ENCODE measurements at places on chromosomes 1 and 21. TPM values are rescaled to one million over a fixed set of nuclear protein-coding genes. Genes with fewer than 3 reads are reported as not detected.
A peak's percentile ranks its signal among the peaks of the same experiment; 100 is the strongest.

GRCh38 chr1:233500106-233500505, 113.8 kb upstream of the KCNK1 start:
- DNase-seq = no peak
- H3K36me3 ChIP-seq = no peaks in the 10 kb centered on the region
- H3K27ac ChIP-seq = no peak overlapping the region
- H3K4me3 ChIP-seq = no peak overlapping the region

GRCh38 chr1:145922266-145922665, 3.7 kb upstream of the PEX11B start:
- H3K27me3 ChIP-seq = no peaks in the 10 kb centered on the region
- H3K36me3 ChIP-seq = peaks cover 16% of the 10 kb centered on the region
- no peak overlapping the region for H3K4me3 ChIP-seq
- peaks cover 26% of the 10 kb centered on the region for H3K4me1 ChIP-seq
- no peak overlapping the region for H3K27ac ChIP-seq

DNA sequence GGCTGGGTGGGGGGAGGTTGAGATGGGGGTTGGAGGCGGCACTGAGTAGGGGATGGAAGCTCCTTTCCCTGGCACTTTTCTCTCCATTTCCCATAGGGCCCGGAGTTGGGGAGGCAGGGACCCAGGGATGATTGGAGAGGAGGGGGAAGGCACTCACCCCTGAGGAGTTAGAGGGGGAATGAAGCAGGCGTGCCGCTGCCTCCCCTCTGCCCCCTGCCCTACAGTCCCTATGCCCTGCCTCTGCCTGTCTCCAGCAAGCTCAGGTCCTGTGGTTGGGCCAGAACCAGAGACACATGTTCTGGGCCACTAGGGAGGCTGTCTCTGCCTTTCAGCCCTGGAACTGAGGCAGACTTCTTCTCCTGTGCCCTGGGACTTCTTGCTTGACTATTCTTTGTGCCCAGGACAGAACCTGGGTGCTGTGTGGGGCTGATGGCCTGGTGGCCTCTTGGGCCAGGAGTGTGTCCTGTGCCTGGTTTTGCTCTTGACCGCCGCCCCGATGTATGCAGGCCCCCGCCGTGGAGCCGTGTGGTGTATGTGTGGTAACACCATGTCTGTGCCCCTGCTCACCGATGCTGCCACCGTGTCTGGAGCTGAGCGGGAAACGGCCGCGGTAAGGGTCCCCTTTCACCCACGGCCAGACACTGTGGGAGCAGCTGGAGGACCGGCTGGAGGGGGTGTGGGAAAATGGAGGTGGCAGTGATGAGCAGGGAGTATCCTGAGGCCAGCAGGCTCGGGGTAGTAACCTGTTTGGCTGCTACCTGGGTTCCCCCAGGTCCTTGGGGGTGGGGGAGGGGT, 1.4 kb downstream of the LYPLA2 start:
- peak; percentile 93 for DNase-seq
- H3K27me3 ChIP-seq = no peaks in the 10 kb centered on the region
- peaks cover 32% of the 10 kb centered on the region for H3K36me3 ChIP-seq
- H3K4me1 ChIP-seq = peaks cover 21% of the 10 kb centered on the region

DNA sequence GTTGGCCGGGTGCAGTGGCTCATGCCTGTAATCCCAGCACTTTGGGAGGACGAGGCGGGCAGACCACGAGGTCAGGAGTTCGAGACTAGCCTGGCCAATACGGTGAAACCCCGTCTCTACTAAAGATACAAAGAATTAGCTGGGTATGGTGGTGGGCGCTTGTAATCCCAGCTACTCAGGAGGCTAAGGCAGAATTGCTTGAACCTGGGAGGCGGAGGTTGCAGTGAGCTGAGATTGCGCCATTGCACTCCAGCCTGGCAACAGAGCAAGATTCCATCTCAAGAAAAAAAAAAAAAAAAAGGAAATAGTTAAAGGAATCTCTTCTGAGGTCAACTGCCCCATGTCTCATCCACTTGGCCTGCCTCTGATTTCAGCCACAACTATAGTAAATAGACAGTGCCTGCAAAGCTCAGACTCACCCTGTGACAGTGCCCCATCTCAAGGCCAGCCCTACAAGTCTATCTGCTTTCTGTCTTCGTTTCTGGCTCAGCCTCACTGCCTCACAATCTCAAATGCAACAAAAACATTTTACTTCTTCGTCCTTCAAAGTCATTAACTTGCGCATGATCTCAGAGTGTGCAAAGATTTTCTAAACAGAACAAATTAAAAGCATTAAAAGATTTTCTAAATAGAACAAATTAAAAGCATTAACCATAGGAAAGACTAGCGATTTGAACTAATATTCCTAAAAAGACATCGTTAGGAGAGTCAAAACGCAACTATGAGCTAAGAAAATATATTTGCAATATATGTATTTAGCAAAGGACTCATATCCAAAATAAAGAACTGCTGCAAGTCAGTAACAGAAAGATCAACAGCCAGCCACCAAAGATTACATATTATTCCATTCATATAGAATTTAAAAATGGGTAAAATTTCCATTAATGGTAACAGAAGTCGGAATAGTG, 65.0 kb upstream of the PRDX6 start:
- H3K4me3 ChIP-seq = no peak overlapping the region
- peak; percentile 86 for DNase-seq
- no peak overlapping the region for H3K27ac ChIP-seq
- H3K4me1 ChIP-seq = peaks cover 27% of the 10 kb centered on the region
- H3K27me3 ChIP-seq = no peaks in the 10 kb centered on the region

DNA sequence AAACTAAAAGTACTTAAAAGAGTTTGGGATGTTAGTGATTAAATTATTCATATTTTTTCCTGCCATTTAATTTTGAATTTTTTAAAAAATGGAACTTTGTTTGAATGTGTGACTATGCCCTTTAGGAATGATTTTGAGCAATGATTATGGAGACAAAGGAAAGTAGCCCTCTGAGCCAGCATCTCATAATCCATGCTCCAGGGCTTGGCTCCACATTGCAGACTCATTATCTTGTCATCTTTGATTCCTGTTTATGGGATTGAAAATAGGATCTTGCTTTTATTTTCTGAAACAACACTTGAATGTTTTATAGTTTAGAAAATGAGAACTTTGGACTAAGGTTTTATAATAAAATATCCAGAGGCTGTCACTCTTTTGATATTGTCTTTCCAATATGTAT, 14.5 kb downstream of the AXDND1 start:
- peaks cover 3% of the 10 kb centered on the region for H3K27me3 ChIP-seq
- no peak overlapping the region for H3K27ac ChIP-seq
- H3K36me3 ChIP-seq = no peaks in the 10 kb centered on the region
- H3K4me3 ChIP-seq = no peak overlapping the region
- H3K4me1 ChIP-seq = no peaks in the 10 kb centered on the region
- no peak for DNase-seq

DNA sequence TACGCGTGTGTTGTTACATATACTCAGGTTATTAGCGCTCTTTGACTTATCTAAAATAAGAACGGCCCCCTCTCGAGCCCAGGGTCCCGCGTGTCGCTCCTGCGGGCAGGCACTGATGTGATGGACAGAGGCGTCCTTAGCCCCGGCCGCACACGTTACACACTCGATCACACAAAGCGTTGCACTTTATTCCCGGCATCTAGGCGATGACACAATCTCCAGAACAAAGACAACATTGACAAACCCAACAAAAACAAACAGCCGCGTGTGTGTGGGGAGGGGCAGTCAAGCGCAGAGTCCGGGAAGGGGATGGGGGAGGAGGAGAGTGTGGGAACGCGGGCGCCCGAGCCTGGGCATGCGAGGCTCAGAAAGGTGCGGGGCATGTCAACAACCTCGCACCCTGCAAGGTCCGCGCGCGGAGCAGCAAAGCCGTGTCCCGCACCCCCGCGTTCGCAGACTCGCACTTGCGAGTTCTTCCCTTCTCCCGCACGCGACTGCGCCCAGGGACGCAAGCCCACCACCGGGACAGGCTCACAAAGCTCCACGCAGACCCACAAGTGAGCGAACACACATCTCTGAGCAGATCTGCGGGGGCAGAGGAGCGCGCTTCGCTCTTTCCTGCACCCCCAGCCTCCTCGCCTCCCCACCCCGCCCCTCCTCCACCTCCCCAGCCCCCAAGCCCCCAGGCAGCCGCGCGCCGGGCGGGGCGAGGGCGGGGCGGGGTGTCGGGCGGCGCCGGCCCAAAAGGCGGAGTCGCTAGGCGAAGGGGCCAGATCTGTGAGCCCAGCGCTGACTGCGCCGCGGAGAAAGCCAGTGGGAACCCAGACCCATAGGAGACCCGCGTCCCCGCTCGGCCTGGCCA, at the start of gene EFNA1:
Gene EFNA1, plus strand, starts transcription at position 772 of the 862 bp plus-strand sequence. CDS start 102 bp downstream, outside the sequence.
- H3K27ac ChIP-seq = no peak within 1 kb of the TSS
- peak; percentile 79 for DNase-seq
- peaks cover 13% of the 10 kb centered on the region for H3K4me1 ChIP-seq
- no peaks in the 10 kb centered on the region for H3K36me3 ChIP-seq

- H3K4me1 ChIP-seq = peaks cover 30% of the 10 kb centered on the region
- H3K27me3 ChIP-seq = no peaks in the 10 kb centered on the region
- no peaks in the 10 kb centered on the region for H3K36me3 ChIP-seq
- DNase-seq = peak; percentile 87
Measured at GRCh38 chr1:20058531-20058930, 11.5 kb upstream of the PLA2G5 start.

DNA sequence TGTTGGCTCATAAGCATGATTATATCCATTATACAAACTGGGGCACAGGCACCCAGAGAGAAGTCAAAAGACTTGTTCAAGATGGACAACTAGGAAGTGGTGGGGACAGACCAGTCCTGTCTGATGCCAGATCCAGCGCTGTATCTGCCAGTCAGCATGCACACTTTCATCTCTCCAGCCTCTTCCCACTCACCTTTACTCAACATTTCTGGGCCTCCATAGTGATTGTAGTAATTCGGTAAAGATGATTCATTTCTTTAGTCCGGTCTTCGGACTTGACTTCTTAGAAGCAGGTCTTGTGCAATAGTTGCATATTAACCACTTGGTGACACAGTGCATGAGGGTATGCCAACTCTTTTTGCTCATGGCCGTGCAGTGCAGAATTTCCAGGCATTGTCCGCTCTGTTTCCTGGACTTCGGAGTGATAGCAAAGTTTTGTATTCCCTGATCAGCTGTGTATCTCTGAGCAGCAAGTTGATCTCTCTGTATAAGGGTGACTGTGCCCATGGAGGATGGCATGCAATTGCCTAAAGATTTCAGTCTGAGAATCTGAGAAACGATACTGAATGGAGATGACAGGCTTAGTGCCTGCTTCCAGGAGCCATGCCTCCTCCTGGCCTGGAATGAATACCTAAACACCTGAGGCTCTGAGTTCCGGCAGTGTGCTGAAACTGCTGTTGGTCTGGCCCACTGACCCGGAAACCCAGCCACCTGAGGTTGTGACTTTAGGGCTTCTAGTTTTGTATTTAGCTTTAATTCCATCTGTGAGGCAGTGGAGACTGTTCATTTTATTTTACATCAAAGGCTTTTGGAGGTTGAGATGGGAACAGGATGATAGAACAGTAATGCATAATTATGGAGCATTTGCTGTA, 39.0 kb downstream of the GALNT2 start:
- no peaks in the 10 kb centered on the region for H3K27me3 ChIP-seq
- DNase-seq = peak; percentile 95
- H3K4me3 ChIP-seq = peak overlapping the region; percentile 51

DNA sequence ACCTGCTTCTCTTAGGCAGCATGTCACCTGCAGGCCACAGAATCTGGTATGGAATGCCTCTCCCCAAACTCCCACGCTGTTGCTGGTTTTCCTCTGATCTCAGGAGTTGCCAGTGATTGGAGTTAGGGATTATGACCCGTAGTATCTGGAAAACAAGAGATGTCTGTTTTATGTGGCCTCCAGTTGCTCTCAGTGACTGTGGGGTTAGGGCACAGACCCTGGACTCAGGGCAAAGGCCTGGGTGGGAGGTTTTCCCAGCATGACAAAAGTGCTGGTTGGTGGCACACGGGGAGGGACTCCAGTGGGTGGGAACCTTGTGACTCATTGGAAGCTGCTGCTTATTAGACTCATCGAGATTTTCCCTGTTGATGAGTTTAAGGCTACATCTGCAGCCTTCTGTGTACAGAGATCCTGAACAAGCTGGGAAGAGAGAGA, at the start of gene NR1I3:
Gene NR1I3, minus strand, starts transcription at position 165 of the 435 bp plus-strand sequence. CDS start 1,638 bp downstream, outside the sequence.
- H3K27ac ChIP-seq = no peak within 1 kb of the TSS
- peaks cover 3% of the 10 kb centered on the region for H3K27me3 ChIP-seq
- H3K4me1 ChIP-seq = no peaks in the 10 kb centered on the region
- H3K4me3 ChIP-seq = no peak within 1 kb of the TSS

DNA sequence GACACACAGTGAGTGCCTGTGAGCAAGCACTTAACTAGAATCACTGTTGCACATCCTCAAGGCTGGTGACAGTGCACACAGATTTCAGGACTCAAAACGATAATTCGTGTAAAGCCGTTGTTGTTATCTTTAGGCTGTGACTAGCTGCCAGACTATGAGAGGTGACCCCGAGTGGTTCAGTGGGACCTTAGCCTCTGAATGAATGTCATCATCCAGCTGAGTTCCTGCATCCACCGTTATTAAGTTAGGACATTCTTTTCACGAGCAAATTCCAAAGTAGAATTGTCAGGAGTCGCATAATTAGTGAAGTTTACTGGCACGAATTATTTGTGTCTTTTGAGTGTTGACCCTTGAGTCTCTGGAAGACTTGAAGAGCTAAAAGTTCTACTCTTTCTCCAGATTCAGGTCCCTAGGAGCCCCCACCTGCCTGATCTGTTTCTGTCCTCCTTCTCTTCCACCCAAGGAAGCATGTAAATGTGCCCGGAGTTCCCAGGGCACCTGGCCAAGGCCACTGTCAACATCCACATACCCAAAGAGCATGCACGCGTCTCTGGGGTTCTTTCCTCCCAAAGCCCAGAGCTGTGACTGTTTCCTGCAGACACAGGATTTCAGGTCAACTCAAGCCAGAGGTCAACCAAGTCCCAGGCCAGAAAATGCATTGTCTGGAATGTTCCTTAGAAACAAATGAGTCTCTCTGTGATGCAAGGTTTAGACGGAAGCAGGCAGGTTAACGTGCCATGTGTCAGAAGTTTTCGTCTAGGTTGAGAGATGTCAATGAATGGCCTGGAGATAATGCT, 207.2 kb downstream of the TOMM20 start:
- H3K36me3 ChIP-seq = no peaks in the 10 kb centered on the region
- DNase-seq = peak; percentile 73

DNA sequence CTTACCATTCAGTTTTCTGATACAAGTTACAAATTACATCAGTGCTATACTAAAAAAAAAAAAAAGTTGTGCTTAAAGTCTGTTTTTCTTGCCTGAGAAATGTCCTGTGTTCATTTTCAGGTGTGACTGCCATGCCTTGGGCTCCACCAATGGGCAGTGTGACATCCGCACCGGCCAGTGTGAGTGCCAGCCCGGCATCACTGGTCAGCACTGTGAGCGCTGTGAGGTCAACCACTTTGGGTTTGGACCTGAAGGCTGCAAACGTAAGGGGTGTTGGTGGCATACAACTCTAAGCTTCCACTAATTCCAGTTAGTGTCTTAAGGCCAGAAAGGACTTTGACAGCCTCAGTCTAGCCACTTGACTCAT, 60.1 kb upstream of the LAMC2 start:
- no peaks in the 10 kb centered on the region for H3K4me1 ChIP-seq
- DNase-seq = no peak
- H3K27me3 ChIP-seq = no peaks in the 10 kb centered on the region
- peaks cover 97% of the 10 kb centered on the region for H3K36me3 ChIP-seq
- no peak overlapping the region for H3K4me3 ChIP-seq

C1orf94 gene
- total RNA-seq = not detected

KRTAP6-3 gene
- total RNA-seq = not detected

WDR77 gene
- total RNA-seq = 29.7 TPM

PLEKHN1 gene
- 0.88 TPM for total RNA-seq

FCRL6 gene
- total RNA-seq = not detected

ZNF496 gene
- total RNA-seq = 29.3 TPM

SLC35D1 gene
- 13.0 TPM for total RNA-seq

LRRC53 gene
- not detected for total RNA-seq

PTPRC gene
- total RNA-seq = under 0.01 TPM

PTPN22 gene
- total RNA-seq = 1.1 TPM

ITSN1 gene
- 39.5 TPM for total RNA-seq

All from osteoblast (primary cell).